ENCODE measurements at places on chromosomes 1 and 21. TPM values are rescaled to one million over a fixed set of nuclear protein-coding genes. Genes with fewer than 3 reads are reported as not detected.

Gene COL6A2
- total RNA-seq, result 198 TPM

Gene BTBD8
- total RNA-seq, result 6.3 TPM

Gene FLG2
- 5.6 TPM for total RNA-seq

Gene KCTD3
- total RNA-seq, result 95.5 TPM

Gene ALG14
- 2.3 TPM for total RNA-seq

Gene TTC4
- 17.4 TPM for total RNA-seq

Gene TGFB2
- total RNA-seq, result 7.8 TPM

Gene CASQ2
- total RNA-seq, result 6.4 TPM

Gene ACTA1
- 3.9 TPM for total RNA-seq

Gene SNX27
- total RNA-seq, result 38.4 TPM

Gene ERVH48-1
- not detected for total RNA-seq

Gene DSCAM
- under 0.01 TPM for total RNA-seq

Gene ILDR2
- total RNA-seq, result 3.2 TPM

Gene KLHDC7A
- 0.34 TPM for total RNA-seq

Gene KCNE2
- total RNA-seq, result not detected

Gene AQP10
- total RNA-seq, result 0.85 TPM

Gene ESRRG
- 4.1 TPM for total RNA-seq

Gene RHOC
- 373 TPM for total RNA-seq

Gene S100A7
- not detected for total RNA-seq

Gene MXRA8
- 39.0 TPM for total RNA-seq

Gene SAMSN1
- 1.1 TPM for total RNA-seq

Gene FNBP1L
- 49.7 TPM for total RNA-seq

Gene SLC9C2
- 40.6 TPM for total RNA-seq

Gene RNF19B
- total RNA-seq, result 77.8 TPM

Gene TRABD2B
- 2.1 TPM for total RNA-seq

Gene CORT
- 1.1 TPM for total RNA-seq

Gene IVL
- total RNA-seq, result 0.57 TPM

Gene DHDDS
- 28.9 TPM for total RNA-seq

Gene OR14I1
- total RNA-seq, result not detected

Gene ANGPTL3
- total RNA-seq, result not detected

Gene ADORA1
- total RNA-seq, result 47.3 TPM

Gene C1orf116
- total RNA-seq, result 36.5 TPM

Gene F13B
- total RNA-seq, result not detected

Gene SMG5
- 49.1 TPM for total RNA-seq

Gene IPO13
- 55.7 TPM for total RNA-seq

Gene KRTAP21-2
- total RNA-seq, result not detected

Gene LAPTM5
- total RNA-seq, result 14.9 TPM

Gene PROK1
- 75.3 TPM for total RNA-seq

Gene TMEM52
- total RNA-seq, result 7.8 TPM

Gene NHLH1
- total RNA-seq, result not detected

Gene UBE2U
- not detected for total RNA-seq

Gene PLA2G2F
- total RNA-seq, result 0.23 TPM

Gene IFI44
- total RNA-seq, result 5.3 TPM

Gene ETV3L
- total RNA-seq, result not detected

Gene LCE1F
- total RNA-seq, result not detected

Gene CXADR
- 127 TPM for total RNA-seq

Gene PRRX1
- 7.0 TPM for total RNA-seq
